ENCODE measurements at places on chromosomes 4 and X. TPM values are rescaled to one million over a fixed set of nuclear protein-coding genes. Genes with fewer than 3 reads are reported as not detected.

The DUX4 gene
- not detected for total RNA-seq

The SYTL5 gene
- total RNA-seq: not detected

The AFM gene
- not detected for total RNA-seq

The AMER1 gene
- 3.4 TPM for total RNA-seq

The SPANXA2 gene
- 0.41 TPM for total RNA-seq

The CA5B gene
- total RNA-seq: 6.1 TPM

The ACSL4 gene
- total RNA-seq: 70.4 TPM

The SSX7 gene
- not detected for total RNA-seq

The GDPD2 gene
- 0.07 TPM for total RNA-seq

The STPG2 gene
- total RNA-seq: 0.07 TPM

DNA sequence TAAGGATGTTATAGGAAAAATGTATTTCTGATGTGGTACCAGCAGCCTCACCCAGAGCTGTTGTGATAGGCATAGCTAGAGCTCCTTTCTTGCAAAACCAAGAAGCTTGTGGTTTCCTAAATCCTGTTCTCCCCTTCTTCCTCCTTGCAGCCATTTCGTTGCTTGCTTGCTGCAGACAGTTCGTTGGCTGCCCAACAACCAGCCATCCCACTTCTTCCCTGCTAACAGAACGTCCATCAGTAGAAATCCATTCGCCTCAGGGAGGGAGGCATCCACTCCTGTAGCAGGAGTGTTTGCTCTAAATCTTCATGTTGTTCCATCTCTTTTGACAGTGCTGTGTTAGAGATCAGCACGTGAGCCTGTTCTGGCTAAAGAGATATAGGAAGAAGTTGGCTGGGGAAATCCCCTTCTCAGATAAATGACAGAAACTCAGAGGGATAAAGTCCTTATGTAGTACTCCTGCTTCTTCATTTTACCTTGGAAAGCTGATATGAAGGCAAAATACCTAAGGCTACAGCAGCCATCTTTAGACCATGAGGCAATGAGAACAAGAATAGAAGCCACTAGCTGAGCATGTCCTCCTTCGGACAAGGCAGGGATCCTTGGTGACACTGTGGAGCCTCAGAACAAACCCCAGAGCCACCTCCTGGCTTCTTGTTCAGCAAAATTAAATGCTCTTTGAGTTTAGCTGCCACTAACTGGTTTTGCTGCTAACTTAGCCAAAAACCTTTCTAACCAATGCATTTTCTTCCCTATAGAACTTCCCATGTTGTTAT, 68.4 kb upstream of the RELL1 start:
- no peak for DNase-seq

GRCh38 chr4:150302553-150302952, 224.3 kb downstream of the DCLK2 start:
- peak; percentile 92 for DNase-seq

DNA sequence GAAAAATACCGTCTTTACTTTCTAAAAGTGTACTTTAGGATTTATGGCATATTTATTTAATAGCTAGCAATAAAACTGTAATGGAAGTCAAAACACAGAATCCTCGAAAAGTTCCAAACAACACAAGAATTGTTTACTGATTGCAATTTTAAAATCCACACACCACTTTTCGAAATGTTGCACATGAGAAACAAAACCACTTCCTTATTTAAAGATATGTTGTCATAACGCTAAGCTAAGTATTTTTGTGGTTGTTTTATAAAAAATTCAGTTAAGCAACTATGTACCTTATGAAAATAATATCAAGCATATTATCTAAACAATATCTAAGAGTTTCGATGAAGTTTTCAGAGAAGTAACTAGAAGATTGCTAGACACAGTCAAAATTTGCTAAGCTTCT, 344 bp downstream of the TMPRSS11D start:
- no peak for DNase-seq

- no peak for DNase-seq
Measured at GRCh38 chr4:73967866-73968265, 14.0 kb downstream of the PF4 start.

DNA sequence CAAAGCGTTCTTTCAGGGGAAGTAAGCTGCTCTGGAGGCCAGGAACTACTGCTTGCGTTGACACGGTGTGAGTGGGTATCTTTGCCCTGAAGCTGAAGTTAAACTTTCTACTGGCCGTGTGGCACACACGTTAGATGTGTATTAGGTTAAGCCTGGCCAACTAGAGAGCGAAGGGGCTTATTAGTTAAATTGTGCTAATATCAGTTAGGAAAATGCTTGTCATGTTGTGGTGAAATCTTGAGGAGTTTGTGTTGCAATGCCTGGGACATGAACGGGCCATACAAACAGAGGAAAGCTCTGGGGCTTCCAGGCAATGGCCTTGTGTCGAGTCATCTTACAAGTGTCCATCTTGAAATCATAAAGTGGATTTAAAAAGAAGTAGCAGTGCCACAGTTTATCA, 62.6 kb downstream of the NSUN7 start:
- DNase-seq: no peak

- no peak for DNase-seq
Measured at GRCh38 chr4:139759097-139759496, 93.5 kb downstream of the MGST2 start.

DNA sequence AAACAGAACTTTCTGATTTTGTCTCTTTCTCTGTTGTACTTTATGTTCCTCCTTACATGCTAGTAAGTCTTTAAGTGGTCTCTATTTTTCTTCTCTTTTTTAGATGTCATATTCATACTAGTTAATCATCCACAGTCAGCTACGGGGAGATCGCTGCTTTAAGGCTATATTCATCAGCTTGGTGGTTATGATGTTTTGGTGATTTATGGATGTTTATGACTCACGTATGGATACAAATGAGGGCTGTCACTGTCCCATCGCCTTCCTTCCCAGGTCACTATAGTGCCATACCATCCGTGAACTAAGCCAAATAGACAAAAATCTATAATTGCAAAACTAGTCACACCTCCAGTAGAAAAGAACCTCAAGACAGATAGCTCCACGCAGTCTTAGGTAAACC, 296.8 kb upstream of the AADAT start:
- no peak for DNase-seq

DNA sequence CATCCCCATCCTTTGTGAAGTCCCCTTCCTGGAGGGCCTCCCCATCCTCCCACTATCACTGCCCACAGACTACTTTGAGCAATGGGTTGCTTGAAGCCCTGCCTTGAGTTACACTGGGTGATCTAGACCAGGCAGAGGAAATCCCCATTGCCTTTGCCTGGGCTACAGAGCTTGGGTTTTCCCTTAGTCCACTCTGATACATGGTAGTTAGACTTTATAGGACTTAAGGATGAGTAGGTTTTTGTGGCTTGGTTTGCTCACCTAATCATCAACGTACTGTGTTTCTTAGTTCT, 56.6 kb downstream of the TMEM131L start:
- no peak for DNase-seq

DNA sequence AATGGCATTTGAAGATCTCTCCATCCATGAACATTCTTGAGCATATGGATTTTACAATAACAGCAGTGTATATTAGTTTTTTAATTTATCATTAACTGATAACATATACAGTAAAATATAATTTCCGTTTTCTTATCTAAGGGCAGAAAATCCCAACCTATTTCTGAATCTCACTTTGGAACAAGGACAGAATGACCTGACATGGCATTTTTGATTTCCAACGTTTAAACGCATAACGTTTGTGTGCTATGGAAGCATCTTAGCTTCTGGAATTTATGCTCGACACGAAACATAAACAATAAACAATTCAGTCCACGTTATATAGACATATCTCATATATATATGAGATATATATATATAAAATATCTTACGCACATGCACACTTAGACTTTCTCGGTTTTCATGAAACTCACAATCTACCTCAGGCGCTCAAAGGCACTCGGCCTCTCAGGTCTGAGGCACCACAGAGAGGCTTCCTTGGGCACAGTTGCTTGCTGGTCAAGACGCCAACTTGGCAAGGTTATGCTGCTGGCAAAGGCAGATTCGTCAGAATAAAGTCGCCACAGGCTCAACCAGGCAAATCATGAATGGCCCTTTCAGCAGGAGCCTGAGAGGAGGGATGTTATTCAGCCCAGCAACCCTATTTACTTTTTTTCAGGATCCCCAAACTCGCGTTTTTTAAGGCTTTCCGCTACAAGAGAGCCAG, 1.0 kb upstream of the UGT8 start:
- DNase-seq: no peak

DNA sequence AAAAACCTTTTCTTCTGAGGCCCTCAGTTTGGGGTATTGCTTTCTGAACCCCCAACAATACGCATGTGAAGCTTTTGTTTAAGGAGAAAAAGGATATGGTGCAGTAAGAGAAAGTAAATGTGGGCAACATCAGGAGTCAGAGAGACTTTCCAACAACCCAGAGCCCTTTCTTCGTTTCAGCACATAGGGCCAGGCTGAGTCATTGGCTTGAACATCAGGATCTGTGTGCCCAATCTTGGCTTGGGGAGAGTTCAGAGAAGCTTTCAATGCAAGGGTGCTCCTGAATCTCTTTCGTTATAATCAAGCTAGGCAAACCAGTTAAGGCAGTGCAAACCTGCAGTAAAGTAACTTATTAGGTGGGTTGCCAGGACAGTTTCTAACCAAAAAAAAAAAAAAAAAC, 191.2 kb downstream of the FRMPD4 start:
- DNase-seq: no peak

- no peak for DNase-seq
Measured at GRCh38 chr4:93732509-93732908, 96.0 kb upstream of the ATOH1 start.

DNA sequence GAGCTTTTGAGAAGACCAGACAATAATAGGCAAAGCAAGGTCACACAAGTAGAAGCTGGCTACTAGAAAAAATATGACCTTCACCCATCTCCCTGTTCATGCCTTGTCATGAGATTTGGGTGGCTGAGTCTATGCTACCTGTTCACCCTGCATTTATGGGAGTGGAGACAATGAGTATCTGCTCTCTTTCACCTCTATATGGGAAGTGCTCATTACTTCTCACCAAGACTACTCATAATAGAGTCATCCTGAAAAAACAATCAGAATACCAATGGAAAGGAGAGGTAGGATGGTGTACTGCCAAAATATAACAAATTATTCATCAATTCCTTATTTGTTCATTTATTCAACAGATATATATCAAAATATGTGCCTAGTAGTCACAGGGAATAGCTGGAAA, 921.8 kb upstream of the INTU start:
- DNase-seq: no peak

- no peak for DNase-seq
Measured at GRCh38 chr4:160350944-160351343, 1248.1 kb downstream of the RAPGEF2 start.

DNA sequence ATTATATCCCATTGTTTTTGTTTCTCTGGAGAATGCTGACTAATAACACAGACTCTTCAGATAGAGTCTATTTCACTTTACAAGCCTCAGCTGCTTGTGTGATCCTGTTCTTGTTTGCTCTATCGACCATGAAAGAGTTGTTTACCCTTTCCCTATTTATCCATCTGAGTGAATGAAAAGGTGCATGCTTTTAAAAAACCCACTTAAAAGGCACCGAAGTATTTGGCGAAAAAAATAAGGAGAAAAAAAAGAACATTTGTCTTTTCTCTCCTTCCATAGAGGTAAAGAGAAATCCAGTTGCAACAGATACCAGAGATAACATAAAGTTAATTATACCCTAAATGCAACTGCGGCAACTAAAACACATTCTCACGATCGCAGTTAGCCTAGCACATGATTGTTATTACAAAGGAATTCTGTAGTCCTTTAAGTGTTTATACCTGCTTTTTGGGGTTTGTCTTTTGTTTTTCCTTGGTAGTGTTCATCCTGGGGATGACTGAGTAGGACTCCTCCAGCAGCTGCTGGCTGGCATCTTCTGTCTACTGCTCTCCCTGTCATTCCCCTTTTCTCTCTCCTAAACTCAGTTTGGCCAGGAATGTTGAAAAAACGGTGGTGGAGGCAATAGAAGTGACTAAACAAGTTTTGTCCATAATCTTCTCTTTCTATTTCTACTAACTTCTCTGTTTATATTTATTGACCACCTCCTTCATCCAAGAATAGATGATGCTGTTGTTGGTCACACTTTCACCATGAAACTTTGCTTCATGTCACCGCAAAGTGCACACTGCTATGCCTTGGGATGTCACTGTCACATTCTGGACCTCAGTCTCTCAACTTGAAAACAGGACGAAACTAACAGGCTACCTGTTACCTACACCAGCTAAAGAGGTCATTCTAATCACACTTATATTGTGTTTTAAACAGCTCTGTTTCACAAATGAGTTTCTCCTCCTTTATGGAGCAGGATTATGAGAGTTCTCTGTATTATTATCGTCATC, 41.9 kb upstream of the FRAS1 start:
- no peak for DNase-seq

GRCh38 chr4:109134268-109134667, 168.2 kb downstream of the COL25A1 start:
- DNase-seq: no peak

DNA sequence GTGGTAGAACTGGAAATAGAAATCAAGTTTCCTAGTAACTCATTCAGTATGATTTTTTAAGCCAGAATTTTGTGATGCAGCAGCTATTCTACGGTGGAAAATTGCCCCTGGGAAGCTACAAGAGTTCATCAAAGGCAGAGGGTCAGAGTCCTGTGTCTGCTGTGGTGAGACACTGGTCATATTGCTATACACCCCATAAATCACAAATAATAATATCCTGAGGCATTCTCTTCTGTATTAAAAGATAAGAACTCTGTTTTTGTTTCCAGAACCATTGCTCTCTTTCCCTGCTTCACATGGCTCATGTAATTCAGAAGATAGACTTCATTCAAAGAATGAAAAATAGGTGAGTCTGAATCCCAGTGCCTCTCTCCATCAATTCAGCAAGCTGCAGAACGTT, 188.8 kb upstream of the NOCT start:
- DNase-seq: no peak

- no peak for DNase-seq
Measured at GRCh38 chr4:160580581-160580980, 1477.7 kb downstream of the RAPGEF2 start.

GRCh38 chrX:13721819-13722519, 12.5 kb downstream of the TRAPPC2 start:
- no peak for DNase-seq

Measured in kidney epithelial cell (primary cell).